ENCODE measurements at places on chromosomes 1 and 21.

DNA sequence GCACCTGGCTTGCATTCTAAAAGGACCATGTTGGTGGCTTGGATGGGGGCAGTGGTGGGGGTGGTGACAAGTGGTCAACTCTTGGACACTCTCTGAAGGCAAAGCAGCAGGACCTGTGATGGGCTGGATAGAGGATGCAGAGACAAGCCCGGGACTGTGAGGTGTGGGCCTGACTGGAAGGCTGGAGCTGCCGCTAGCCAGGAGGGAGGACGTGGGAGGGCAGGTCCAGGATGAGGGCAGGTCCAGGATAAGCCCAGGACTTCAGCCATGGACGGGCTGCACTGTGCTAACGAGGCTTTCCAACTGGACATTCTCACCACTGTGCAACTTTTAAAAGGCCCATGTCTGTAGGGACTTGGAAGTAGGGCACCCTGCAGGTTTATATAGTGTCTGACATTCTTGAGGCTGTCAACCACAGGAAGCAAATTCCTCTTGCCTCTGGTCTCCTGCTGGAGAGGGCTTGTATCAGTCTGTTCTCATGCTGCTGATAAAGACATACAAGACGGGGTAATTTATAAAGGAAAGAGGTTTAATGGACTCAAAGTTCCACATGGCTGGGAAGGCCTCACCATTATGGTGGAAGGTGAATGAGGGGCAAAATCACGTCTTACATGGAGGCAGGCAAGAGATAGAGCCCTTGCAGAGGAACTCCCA is 8.3 kb upstream of the C1orf167 start:
- DNase-seq = no peak

DNA sequence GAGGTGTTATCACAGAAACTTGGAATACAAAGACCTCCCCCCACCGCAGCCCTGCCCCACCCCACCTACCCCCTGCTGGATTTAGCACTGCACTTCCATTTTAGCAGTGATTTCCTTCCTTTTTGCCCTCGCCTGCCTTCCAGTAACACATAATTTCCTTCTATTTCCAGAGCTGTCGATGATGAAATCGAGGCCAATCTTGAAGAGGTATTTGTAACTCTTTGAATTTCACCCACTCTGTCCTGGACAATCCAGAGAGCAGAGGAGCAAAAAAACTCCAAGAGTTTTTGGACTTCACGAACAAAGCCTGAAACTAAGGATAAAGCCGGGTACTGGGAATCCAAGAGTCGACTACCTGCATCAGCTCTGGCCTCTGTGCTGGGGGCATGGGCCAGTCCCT is 49.1 kb downstream of the CAPN2 start:
- no peak for DNase-seq

DNA sequence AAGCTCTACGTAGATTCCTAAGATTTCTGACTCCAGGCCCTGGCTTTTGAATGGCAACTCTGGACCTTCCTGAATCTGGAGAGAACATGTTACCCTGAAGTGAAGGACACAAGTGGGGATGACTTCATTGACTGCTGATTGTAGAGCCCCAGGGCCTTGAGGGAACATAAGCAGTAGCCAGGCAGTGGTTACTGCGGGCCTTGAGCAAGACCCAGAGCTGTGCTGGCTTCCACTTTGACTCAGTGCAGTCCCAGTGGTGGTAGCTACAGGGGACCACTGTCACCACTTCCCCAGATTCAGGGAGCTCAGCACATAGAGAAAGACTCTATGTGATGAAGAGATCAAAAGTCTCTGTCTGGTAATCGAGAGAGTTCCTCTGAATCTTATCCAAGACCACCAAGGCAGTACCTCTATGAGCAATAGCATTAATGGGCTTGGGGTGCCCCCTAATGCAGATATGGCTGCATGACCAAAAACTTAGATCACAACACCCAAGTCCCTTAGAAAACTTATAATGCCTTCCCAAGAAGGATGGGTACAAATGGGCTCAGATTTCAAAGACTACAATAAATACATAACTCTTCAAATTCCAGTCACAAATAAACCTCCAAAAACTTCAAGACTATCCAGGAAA is 1278.3 kb downstream of the AMY1C start:
- DNase-seq = no peak

- DNase-seq = no peak
These were observed 86.7 kb upstream of the CLDN14 start for GRCh38 chr21:36566644-36567043.

DNA sequence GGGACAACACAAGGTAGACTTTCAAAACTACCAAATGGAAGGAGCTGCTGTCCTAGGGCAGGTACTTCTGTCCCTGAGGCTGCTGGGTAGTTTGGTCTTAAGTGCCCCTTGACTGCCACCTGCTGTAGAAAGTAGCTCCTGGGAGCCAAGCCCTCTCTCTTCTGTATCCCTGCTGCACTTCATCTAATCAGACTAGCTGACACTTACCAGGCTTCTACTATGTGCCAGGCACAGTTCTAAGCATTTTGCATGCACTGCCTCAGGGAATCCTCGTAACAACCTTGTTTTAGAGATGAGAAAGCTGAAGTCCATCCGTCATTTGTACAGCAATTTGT is 15.9 kb upstream of the SRSF4 start:
- no peak for DNase-seq

- no peak for DNase-seq
These were observed 9.3 kb downstream of the NKAIN1 start for GRCh38 chr1:31230378-31230777.

GRCh38 chr1:89973471-89974127 is 21.3 kb upstream of the ZNF326 start:
- DNase-seq = no peak

- DNase-seq = no peak
These were observed 20.0 kb upstream of the EPHA2 start for GRCh38 chr1:16175610-16176553.

DNA sequence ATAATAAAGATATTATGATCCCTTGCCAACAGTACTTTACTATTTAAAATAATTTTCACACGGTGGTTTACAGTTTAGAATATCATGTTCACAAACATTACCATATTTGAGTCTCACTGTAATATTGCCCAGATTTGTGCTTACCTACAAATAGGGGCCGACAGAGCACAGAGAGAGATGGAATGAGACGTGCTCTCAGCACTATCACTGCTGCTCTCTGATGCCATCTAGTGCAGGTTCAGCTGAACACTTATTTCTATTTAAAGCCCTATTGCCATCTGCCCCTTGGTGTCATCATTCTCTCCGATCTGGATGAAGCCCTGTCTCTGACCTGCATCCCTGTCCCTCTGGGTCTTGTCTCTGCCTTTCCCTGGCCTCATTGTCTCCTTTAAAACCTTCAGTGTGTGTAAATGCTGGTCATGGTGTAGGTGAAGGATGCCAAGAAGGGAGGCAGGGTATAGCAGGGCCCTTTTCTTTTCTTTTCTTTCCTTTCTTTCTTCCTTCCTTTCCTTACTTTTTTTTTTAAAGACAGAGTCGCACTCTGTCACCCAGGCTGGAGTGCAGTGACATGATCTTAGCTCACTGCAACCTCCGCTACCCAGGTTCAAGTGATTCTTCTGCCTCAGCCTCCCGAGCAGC is 6.9 kb upstream of the GPATCH4 start:
- DNase-seq = no peak

GRCh38 chr1:17979815-17980214 is 127.8 kb upstream of the IGSF21 start:
- no peak for DNase-seq

- no peak for DNase-seq
These were observed 2.7 kb downstream of the DCST2 start for GRCh38 chr1:155030899-155031298.

DNA sequence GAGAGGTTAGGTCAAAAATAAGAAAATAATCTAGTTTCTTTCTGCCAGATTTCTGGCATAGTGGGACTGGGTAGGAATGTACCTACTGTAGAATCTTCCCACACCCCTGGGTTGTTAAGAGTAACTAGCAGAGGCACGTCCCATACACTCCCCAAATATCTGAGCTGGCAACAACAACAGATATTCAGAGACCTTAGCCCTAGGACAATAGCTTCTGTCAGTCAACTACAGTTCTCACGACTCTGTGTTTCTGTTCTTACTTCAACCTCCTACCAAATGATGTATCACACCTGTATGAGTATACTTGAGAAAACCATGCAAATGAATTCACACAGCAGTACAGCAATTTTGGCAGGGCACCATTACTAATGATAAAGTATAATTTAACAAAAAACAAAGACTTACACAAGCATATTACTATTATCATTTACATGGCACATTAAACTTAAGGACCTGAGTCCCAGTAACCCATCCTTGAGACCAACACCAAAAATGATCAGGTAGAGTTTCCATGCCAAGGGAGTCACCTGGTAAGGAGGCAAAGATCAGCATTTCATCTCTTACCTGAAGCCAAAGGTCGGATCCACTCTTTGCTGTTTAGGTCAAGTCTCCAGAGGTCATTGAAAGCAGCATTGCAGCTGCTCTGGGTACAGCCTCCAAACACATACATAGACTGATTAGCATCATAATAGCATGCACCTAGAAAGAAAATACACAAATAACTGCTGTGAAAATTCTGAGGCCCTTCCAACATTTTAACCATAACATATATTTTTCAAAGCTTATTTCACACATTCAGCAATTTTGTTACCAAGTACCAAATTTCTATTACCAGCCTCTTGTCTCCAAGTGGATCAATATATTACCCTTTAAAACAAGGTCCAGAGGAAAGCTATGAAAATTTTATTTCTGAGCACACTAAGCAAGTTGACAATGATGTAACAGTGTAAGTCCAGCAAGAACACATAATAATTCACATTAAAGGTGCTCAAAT is 57.5 kb upstream of the CPLANE2 start:
- no peak for DNase-seq

- no peak for DNase-seq
These were observed 10.9 kb downstream of the NR5A2 start for GRCh38 chr1:200038325-200038980.
